ENCODE measurements at places on chromosomes 13 and 19.

GRCh38 chr19:45161738-45162607, 1.2 kb upstream of the NKPD1 start:
- no peak for DNase-seq

DNA sequence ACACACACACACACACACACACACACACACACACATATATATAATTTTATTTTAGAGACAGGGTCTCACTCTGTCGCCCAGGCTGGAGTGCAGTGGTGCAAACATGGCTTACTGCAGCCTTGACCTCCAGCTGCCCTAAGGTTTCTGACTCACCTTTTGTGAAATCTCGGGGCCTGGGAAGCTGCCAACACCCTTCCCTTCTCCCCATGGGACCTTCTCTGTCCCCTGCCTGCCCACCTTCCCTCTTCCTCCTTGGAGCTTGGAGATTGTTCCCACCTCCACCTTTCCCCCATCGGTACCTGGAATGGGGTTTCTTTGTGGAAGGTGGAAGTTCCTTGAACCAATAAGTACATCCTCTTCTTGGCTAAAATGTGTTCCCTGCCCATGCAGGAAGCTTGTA, 6.3 kb downstream of the ARRDC5 start:
- no peak for DNase-seq

DNA sequence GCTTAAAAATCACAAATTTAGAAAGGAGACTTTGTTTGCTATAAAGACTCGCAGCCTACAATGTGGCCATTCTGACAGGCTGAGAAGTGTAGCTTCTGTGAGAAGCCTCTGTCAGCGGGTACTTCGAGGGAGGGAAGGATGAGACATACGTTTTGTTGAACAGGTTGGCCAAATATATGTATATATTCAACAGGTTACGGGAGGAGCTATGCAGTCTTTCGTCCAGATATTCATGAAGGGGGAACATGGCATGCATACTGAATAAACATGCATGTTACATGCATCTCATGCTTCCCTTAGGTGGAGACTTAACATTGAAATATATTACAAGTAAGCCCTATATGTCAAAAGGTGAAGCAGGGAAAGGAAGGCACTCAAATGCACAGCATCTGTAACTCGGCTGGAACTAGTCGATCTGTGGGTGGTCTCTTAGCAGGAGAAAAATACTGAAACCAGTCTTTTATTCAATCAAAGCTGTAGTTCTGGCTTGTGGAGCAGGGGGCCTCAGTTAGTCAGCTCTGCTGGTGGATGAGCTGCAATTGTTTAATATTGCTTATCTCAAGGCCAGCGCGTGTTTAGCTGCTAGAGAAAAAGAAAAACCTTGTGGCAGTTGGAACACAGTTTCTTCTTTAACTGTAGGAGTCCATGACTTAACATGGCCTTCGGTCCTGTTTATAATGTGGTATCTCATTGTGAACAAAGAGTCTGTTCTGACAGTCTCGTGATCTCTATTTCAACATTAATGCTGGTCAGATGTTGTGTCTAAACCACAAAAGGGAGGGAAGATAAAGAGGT, 94.3 kb downstream of the FAM216B start:
- DNase-seq, result no peak

- DNase-seq, result no peak
Observed at GRCh38 chr13:77033717-77034302, 6.9 kb upstream of the FBXL3 start.

- DNase-seq, result no peak
Observed at GRCh38 chr13:110564472-110564985, 3.0 kb upstream of the RAB20 start.

DNA sequence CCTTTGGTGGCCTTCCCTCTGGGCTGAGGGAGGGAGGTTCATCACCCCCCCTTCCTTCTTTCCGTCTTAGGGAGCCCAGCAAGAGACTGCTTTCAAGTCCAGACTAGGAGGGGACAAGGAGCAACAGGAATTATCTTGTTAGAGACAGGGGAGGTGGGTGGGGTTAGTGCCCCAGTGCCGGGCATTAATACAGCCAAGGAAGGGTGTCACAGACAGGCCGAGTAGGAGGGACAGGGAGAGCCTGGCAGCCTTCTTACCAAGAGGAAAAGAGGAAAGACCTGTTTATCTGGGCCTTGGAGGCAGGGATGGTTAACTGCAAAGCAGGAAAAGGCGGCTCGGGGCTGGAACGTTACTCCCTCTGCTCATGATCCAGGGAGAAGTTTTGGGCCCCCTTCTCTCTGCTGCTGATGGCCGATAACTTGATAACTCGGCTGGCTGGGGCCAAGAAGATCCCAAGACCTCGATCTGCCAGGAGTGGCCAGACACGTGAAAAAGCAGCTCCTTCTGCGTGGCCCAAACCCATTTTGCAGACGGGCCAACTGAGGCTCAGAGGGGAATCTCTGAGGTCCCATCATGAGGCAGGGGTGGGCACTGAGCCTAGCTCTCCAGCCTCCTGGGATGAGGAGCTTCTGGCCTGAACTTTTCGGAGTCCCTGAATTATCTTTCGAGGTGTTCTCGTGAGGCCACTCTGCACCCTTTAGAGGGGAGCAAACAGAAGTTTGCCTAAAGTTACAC, 79.3 kb downstream of the PTPRS start:
- DNase-seq, result no peak

- no peak for DNase-seq
Observed at GRCh38 chr19:41013359-41013758, 22.3 kb downstream of the CYP2B6 start.

GRCh38 chr13:60572855-60573254, 175.8 kb downstream of the TDRD3 start:
- DNase-seq, result no peak

GRCh38 chr13:56953965-56954364, 186.8 kb upstream of the PRR20A start:
- no peak for DNase-seq

DNA sequence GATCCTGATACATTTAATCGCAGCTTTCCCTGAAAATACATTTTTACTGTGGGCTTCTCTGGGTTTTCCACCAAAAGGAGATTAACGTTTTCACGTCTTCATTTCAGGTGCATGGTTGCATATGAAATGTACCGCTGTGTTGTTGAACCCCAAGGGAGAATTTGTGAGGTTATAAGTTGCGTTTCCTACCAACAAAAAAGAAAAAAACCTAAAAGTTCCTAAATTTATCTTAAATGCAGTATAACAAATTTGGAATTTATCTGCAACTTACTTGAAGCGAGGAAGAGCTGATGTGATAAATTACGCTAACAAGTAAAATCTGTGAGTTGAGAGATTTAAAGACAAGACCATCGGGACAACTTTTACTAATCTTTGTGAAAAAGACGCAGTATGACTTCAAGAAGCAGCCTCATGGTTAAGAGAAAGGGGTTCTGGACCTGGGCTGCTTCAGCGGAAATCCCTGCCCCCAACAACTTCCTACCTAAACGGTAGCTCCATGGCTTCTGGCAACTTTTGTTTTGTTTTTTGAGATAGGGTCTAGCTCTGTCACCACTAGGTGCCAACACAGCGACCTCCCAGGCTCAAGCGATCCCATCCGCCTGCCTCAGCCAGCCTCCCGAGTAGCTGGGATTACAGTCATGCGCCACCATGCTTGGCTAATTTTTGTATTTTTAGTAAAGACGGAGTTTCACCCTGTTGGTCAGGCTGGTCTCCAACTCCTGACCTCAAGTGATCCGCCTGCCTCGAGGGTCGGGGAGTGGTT, 958 bp upstream of the OBI1 start:
- DNase-seq, result no peak

DNA sequence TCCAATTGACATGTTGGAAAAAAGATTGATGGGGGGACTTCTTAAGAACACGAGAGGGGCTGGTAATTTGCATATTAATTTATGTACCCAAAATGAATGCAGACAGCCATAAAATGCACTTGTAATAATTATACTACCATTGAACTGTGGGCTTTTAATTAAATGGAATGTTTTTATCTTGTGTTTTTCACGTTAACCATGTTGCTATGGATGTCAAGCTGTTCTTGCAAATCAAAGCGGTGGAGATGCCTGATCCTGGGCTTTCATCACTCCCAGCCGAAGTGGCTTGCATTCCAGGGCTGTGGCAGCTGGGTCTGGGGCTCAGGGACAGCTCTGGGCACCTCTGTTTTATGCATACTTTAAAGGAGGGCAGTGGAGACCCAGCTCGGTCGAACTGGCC, 179.4 kb upstream of the TMTC4 start:
- DNase-seq, result no peak

- no peak for DNase-seq
Observed at GRCh38 chr19:31548941-31549340, 199.7 kb upstream of the TSHZ3 start.

DNA sequence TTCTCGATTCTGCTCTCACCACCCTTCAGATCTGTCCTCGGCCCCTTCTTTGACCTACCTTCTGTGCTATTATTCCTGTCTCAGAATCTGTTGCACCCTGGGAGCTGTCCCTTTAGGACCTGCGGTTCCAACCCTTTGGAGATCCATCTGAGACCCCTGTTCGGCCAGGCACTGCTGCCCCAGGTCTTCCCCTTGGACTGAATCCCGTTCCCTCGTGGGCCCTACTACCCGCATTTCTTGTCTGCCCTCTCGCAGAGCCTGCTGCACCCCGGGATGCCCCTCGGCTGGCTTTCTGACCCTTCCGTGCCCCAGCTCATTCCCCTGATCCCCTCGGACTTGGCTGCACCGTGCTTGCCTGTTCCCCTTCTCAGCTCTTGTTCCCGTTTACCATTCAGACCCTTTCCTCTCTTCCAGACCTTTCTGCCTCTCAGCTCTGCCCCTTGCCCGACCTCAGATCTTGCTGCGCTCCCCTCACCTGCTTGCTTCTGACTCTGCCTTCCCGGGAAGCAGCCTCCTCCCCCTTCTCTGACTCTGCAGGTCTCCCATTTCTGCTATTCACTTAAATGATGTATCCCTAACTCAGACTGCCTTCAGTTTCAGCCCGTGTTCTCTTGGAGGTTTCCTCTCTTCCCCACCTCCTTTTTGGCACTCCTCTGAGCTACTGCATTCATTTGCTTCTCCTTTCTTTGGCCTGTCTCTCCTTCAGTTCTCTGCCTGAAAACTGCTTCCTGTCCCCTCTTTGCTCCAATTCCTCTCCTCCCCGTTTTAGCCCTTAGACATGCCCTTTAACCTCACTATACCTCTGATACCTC, 1.1 kb downstream of the ARHGAP35 start:
- no peak for DNase-seq
